ENCODE measurements at places on chromosomes 12 and 14.

- DNase-seq = no peak
These were observed 253.4 kb downstream of the PAX9 start for GRCh38 chr14:36915081-36915480.

DNA sequence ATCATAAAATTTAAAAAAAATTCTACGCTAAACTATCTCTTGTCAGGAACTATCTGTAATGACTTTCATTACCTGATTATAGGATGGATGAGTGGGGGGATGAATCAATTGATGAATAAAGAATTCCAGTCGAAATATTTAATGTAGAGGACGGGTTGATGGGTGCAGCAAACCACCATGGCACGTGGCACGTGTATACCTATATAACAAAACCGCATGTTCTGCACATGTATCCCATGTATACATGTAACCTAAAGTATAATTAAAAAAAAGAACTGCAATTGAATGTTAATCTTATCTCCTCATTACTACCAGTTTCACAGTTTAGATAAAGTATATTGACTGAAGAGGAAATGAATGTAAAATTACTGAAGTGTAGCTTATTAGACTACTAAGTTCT is 23.4 kb downstream of the LRRIQ1 start:
- no peak for DNase-seq

GRCh38 chr12:48782457-48783395 is 6.2 kb downstream of the ADCY6 start:
- DNase-seq = no peak

DNA sequence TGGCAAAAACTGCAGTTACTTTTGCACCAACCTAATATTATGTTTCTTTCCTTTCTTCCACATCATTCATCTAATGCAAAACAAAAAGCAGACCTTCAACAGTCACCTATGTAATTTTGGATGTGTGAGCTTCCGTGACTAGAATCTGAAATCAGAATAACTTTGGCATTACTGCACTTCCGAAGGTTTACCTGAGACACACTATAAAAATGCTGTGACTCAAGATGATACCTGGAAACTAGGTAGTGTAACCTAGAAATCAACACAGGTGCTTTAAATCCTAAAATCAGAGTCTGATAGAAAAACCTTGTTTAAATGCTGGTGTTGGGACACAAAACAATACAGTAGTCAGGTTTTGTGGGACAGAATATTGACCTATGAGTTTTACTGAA is 2.2 kb downstream of the BTBD7 start:
- DNase-seq = no peak

DNA sequence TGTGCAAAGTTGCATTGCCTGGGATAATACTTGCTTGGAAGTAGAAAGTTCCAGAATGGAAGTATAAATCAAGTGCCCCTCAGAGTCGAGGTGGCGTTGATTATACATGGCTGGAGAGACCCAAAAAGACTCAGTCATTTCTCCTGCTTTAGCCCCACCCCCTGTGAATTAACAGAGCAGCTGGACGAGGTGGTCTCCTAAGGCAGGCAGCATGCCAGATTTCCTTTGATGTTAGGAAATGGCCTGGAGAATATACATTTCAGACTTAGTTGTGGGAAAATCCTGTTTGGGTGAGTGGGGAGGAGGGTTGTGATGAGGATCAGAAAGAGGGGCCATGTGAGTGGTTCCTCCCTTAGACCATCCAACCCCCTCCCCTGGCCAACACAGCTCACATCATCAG is 406.1 kb upstream of the TMPO start:
- DNase-seq = no peak

DNA sequence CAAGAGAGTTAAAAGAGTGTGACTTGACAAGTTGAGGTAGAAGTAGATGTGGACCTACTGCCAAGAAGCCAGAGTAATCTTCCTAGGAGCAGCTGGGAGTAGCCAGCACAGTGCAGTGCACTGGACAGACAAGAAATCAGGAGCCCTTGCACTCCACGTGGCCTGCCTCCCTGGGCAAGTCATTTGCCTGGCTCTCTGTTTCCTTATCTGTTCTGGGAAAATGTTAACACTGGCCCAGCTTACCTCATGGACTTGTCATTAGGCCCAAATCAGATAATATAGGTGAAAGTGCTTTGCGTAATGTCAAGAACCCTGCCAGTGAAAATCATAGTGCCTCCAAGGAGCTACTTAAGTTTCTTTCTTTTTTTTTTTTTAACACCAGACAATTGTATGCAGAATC is 19.2 kb downstream of the SLC7A8 start:
- no peak for DNase-seq

DNA sequence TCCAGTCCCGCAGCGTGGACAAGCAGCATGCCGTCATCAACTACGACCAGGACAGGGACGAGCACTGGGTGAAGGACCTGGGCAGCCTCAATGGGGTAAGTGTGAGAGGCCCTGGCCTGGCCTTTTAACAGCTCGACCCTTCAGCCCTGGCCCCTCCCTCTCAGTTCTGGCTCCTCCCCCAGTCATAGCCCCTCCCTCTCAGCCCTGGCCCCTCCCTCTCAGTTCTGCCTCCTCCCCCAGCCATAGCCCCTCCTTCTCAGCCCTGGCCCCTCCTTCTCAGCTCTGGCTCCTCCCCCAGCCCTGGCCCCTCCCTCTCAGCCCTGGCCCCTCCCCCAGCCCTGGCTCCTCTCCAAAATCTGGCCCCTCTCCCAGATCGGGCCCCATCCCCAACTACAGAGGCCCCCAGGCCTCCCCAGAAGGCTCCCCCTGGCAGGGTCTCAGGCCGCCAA is 11.2 kb downstream of the CEP170B start:
- no peak for DNase-seq

- no peak for DNase-seq
These were observed 840.3 kb downstream of the DIO2 start for GRCh38 chr14:79370969-79371368.

- no peak for DNase-seq
These were observed 1358.8 kb downstream of the LRFN5 start for GRCh38 chr14:42965512-42965911.

DNA sequence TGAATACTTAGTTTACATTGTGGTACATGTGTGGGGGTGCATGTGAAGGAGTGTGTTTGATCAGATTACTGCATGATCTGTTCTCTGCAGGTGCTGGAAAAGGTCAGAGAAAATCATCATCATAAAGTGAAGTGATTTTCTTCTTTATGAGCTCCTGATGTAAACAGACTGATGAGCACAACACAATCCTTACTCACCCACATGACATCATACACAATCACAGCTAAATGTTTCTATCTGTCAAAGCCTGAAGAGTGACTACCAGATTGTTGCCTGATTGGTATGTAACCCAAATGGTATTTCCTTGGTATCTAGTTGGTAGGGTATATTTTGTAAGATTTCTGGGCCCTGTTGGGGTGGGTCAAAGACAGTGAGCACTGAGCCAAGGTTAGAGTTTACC is 270.8 kb downstream of the FOXG1 start:
- no peak for DNase-seq

GRCh38 chr12:41604830-41605229 is 416.7 kb downstream of the PDZRN4 start:
- DNase-seq = no peak

- DNase-seq = no peak
These were observed 266.1 kb upstream of the LRIG3 start for GRCh38 chr12:59186451-59186850.

- no peak for DNase-seq
These were observed 376.9 kb downstream of the GALC start for GRCh38 chr14:87615822-87616679.

GRCh38 chr14:61315313-61315712 is 6.1 kb upstream of the PRKCH start:
- DNase-seq = no peak

GRCh38 chr14:57748279-57748678 is 117.6 kb downstream of the SLC35F4 start:
- DNase-seq = no peak

GRCh38 chr12:95463050-95463449 is 10.9 kb upstream of the METAP2 start:
- no peak for DNase-seq

GRCh38 chr12:130933269-130933995 is 20.3 kb upstream of the ADGRD1 start:
- no peak for DNase-seq

- DNase-seq = no peak
These were observed 783.3 kb upstream of the MGAT4C start for GRCh38 chr12:87039536-87039935.

- DNase-seq = no peak
These were observed 394.6 kb downstream of the MED13L start for GRCh38 chr12:115882936-115883335.

- no peak for DNase-seq
These were observed 476.4 kb downstream of the VRK1 start for GRCh38 chr14:97273540-97273939.

- no peak for DNase-seq
These were observed 74.6 kb upstream of the TMTC1 start for GRCh38 chr12:29858270-29858786.

DNA sequence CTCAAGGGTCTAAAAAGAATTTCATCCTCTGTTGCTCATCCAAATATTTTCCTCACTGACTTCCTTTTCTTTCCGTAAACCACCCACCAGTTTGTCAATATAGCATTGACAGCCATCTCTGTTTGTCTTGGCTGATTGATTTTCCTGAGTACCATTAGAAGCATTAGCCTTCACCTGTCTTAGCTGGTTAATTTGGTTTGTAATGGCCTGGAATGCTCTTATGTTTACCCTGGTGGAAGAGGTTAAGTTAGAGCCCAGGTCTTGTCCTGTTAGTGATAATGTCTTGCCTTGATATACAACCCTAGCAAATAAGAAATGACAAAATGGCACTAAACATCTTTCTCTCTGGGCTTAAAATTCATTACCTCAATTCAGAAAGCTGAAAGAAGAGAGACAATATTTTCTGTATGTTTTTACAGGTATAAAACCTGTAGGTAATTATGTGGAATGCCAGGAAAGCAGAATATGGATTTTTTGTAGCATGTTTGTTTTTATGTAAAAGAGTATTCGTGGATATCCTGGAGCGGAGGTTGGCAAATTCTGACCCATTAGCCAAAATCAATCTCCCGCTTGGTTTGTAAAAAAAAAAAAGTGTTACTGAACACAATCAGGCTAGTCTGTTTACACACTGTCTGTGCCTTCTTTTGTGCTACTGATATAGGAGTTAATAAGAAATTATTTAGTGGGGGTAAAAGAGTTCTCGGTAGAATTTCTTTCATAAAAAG is 224.4 kb upstream of the DAAM1 start:
- no peak for DNase-seq

DNA sequence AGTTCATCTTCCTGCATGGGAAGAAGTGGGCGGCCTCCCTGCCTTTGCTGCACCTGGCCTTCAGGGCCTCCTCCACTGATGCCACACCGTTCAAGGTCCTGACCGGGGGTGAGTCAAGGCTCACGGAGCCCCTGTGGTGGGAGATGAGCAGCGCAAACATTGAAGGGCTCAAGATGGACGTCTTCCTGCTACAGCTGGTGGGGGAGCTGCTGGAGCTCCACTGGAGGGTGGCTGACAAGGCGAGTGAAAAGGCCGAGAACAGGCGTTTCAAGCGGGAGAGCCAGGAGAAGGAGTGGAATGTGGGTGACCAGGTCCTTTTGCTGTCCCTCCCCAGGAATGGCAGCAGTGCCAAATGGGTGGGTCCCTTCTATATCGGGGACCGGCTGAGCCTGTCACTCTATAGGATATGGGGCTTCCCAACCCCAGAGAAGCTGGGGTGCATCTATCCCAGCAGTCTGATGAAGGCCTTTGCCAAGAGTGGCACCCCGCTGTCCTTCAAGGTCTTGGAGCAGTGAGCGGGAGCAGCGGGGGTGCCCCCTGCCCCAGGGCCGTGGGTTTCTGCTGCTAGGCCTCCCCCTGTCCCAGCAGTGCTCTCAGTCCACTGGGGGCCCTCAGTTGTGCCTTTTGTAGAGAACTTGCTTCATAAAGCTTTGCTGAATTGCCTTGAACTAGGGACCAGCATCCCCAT is 12.4 kb downstream of the CBLN3 start:
- DNase-seq = no peak

DNA sequence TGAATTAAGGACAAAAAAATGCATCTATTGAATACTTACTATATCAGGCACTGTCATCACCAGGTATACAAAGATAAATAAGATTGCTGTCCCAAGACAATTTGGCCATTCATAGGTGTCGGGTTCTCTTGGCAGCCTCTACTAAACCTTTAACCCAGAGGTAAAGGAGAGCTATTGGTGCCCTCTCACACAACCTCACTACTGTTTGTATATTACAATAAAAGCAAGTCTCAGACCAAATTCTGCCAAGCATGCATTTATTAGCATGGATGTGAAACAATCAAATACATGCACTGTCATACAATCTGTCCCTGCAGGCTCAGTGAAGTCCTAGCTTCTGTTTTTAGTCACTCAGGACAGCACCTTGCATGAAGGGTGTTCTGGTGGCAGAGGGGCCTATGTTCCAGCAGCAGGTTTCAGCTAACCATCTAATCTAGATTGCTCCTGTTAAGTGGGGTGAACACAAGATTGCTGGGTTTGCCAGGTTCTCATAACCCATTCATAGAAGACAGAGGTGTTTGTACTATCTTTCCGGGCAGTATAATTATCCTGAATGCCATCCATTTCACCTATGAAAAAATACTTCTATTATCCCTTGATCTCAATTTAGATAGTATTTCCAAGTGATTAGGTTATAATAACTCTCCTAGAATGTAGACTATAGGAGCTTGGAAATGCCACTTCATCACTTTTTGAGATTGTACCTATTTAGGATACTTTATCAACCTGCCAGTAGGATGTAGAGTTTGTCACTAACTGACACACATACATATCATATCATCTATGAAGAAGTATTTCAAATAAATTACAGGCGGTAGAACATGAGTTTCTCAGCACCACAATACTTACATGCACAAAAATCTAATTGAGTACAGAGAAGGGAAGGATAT is 254.0 kb upstream of the KRR1 start:
- no peak for DNase-seq

DNA sequence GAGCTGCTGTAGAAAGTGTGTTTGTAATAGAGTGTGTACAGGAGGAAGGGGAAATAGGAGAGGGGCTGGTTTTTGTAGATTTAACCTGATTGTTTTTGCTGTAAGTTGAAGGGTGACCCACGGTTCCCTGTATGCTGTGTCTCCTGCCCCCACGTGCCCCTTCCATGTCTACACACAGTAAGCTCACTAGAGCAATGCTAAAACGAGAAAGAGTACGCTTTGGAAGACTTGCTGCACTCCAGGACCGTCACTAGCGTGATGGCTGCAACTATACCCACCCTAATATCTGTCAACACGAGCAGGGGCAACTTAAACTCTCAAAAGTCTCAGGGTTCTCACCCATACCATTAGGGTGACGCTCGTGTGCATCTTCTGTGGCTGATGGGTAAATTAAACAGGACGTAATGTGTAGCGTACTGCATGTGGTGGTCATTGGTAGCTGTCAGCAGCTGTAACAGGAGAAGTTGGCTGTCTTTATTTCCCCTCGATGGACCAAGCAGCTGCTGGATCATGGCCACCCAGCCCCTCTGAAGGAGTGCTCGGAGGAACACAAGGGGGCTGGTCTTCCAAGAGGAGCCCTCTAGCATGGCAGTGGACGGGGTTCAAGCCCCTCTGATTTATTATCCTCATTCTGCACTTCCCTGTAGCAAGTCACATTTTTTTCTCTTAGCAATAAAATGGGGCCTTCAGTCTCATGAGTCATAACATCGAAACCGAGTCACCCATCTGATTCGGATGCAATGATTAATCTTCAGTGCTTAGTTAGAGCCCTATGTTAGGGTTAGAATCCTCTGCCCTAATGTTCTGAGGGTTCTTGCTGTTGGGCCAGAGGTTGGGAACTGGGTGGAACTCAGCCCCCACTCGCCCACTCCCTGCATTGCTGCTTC is 14.0 kb downstream of the CCND2 start:
- no peak for DNase-seq

- DNase-seq = no peak
These were observed 61.8 kb upstream of the ATP2B1 start for GRCh38 chr12:89770391-89770790.
